ENCODE measurements at places on chromosomes 12 and 14.

DNA sequence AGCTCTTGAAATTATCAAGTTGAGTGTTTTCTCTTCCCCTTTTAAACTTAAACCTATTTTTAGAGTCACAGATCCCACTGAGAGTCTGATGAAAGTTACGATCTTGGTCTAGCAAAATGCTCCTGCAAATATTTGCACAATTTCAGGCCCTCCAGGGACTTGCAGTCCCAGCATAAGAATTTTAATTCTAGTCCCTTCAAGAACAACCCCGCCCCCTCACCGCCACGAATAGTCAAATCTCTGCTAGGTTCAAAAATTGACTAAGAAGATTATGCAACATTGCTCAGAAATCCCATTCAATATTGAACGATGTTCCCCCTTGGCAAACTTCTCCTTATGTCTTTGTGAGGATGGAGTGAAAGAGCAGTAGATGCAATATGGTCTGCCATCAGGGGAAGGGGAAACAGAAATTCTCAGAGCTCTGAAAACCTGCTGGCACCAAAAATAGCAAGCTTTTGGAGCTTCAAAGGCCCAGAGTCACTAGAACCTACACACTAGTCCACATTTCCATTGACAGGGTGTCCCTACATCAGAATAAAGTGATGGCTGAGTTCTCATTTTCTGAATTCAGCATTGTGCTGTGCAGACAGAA lies 127.5 kb upstream of the CCDC175 start:
- DNase-seq, result no peak

DNA sequence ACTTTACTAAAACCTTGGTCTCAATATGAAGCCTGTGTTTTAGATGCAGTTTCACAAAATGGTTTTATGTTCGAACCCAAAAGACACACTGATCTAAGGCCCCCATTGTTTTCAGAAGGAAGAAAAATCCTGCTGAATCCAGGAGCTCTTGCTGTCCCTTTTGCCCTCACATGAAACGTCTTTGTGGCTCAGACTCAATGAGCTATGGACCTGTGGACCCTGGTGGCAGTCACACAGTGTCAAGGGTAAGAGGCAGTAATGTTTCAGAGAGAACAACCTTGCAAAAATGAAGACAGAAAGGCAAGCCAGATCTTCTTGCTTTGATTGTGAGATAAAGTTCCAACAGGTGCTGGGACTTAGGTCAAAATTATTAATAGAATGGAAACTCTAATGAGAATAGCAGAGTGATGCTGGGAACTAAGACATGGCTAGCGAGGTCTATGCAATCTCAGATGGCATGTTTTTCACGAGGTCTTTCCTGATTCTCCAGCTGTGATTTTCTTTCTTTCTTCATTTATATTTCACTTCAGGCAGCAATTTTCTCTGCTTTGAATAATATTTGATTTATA lies 164.9 kb upstream of the SLC38A2 start:
- no peak for DNase-seq

DNA sequence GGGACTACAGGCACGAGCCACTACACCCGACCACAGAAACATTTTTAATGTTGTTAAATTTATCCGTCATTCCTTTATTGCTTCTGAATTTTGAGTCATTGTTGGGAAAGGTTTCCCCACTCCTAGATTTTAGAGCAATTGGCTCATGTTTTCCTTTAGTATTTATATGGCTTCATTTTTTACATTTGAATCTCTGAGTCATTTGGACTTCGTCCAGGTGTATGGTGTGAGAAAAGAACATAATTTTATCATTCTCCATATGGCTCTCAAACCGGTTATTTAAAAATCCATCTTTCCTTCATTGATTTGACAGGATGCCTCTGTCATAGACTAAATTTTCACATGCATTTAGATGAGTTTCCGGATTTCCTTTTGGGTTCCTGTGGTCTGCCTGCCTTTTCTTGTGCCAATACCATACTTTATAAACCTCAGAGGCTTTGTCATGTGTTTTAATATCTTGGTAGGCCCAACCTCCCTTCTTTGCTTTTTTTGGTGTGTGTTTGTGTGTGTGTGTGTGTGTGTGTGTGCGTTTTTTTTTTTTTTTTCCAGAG lies 30.9 kb downstream of the LRTM2 start:
- DNase-seq, result no peak

DNA sequence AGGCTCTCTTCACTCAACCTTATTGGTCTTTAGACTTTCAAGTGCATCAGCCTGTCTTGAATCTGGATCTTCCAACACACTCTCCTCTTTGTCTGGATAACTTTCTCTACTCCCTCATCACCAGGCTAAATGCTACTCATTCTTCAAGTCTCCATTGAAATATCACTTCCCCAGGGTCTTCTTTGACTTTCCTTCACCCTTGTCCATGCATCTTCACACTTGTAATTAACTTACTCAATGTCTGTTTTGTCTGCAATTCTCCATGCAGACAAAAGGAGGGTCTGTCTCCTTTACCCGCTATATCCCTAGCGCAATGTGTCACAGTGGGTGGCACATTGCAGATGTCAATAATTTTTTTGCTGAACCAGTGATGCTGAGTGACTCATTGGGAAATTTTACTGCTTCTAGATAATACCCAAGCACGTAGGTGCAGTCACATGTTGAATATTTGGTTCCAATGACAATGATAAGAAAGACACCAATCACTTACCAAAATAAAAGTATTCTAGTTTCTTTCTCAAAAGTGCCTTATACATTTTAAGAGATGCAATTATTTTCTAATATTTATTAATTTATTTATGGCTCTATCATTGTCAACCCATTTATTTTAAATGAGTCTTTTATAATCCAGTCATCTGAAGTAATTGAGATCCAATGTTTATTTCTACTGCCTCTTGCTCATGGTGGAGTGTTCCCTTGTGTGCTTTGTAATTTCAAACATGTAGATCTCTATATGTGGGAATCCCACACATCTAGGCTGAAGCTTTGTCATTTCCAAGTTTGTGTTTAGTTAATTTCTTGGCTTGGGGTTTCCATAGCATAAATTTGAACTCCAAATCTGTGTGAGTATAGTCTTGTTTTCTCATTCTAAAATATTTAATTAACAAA lies 21.7 kb upstream of the RFC5 start:
- DNase-seq, result no peak

DNA sequence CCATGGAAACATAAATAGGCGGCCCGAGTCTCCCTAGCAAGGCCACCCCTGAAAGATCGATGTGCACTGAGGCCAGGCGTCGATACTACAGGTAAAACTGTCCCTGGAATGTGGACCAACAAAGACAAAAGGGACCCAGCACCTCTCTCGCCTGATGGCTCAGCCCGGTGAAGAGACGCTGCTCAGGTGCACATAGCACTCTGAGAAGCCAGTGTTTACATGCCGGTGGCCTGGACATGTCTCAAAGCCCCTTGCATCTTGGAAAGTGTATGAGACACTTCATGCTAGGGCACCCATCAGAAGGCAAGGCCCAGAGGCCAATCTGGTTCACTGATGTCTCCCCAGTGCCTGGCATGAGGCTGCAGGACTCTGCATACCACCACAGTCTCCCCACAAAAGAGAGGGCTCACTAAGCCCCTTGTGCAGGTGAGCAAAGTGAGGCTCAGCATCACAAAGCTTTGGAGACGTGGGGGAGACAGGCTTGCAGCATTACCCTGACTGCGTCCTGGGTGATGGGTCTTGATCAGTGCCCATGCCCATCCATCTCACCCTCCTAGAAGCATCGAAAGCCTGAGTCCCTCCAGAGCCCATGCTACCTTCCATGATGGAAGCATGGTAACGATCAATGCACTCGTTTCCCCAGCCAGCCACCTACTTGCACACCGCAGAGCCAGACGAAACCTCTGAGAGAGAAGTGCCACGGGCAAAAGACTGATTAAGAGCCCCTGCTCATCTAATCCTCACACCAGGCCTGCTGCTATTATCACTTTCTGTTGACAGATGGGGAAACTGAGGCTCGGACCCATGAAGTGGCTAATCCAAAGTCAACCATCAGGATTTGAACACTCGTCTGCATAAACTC lies 16.1 kb downstream of the BCL11B start:
- no peak for DNase-seq

- no peak for DNase-seq
Measured at GRCh38 chr12:85468356-85469157, 188.5 kb downstream of the ALX1 start.

DNA sequence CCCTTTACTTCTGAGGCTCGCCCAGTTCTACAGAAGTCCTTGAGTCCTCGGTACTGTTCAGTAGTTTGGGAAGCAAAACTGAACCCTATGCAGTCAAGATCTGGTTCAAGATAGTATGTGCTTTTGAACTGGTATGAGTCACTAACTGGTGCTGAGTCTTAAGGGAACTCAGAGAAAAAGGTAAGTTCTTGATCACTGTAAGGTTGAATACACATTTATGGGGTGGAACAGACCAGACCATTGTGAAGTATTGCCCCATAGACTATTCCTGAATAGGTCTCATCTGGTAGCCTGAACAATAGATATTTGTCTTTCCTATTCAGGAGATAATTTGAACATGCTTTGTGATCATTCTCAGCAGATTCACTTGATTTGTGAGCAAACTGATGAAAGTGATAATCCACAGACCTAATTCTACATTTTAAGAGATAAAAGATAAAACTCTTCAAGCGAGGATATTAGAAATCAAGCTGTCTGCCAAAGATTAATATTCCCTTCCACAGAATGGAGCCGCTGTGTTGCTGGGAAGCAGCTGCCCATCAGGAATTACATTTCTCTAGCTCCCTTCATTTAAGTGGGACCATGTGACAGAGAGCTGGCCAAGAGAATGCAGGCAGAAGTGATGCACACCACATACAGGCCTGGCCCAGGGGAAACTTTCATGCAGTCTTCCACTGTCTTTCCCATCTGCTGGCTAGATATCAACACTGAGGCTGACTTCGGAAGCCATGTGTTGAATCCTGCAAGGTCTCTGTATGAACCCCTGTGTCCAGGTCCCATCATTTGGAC lies 369.8 kb upstream of the GARIN6 start:
- DNase-seq, result no peak

DNA sequence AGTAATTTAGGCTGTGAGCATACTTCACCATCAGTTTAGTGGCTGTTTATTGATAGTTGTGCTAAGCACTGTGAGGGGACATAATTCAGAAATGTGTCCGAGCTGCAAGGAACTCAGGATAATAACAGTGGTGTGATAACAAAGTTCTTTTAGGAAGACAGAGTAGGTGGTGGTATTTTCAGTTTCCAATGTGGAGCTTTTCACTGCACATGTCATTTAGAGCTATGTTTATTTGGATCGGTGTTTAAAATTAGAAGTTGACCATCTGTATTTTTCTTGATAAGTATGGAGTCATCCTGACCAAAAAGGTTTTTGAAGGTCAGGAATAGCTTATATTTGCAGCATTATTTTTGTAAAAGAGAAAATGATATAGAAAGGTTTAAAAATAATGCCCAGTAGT lies 443.5 kb downstream of the TMTC2 start:
- no peak for DNase-seq

DNA sequence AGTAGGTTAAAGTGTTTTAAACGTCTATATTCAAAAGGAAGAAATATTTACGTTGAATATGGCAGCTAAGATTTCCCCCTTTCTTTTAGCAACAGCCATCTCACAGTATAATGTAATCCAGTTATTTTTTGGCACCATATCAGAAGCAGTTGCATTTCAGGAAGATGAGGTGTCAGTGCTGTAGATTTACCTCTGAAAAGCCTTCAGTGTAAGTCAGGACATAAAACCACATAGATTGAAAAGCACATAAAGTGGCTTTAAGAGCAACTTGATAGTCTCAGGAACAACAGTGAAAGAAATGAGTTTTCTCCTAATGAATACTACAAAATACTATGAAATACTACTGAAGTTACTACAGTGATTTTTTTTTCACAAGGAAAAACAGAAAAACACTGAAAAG lies 6.9 kb downstream of the MLH3 start:
- DNase-seq, result no peak

DNA sequence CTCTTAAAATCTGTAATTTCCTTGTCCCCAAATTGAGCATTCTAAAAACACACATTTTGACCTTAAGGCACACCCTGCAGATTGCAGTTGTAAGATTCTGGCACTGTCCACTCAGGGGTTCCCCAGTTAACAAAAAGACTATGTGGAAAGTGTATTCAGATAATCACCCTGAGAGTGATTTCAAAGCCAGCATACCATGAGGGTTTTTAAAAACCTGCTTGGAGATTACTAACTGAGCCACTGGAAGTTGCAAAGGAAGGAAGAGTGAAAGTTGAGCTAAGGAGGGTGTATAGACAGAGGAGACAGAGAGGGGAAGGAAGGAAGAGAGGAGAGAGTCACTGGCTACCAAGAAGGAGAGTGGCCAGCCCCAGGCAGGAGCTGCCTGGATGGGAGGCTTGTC lies 82.6 kb downstream of the EML1 start:
- DNase-seq, result no peak

GRCh38 chr14:23763394-23763793 lies 127.2 kb downstream of the DHRS2 start:
- DNase-seq, result no peak

All from activated naive CD4-positive, alpha-beta T cell (primary cell).